Keratinocyte (primary cell): ENCODE measurements at places on chromosomes 5 and 9. TPM values are rescaled to one million over a fixed set of nuclear protein-coding genes. Genes with fewer than 3 reads are reported as not detected.

DNA sequence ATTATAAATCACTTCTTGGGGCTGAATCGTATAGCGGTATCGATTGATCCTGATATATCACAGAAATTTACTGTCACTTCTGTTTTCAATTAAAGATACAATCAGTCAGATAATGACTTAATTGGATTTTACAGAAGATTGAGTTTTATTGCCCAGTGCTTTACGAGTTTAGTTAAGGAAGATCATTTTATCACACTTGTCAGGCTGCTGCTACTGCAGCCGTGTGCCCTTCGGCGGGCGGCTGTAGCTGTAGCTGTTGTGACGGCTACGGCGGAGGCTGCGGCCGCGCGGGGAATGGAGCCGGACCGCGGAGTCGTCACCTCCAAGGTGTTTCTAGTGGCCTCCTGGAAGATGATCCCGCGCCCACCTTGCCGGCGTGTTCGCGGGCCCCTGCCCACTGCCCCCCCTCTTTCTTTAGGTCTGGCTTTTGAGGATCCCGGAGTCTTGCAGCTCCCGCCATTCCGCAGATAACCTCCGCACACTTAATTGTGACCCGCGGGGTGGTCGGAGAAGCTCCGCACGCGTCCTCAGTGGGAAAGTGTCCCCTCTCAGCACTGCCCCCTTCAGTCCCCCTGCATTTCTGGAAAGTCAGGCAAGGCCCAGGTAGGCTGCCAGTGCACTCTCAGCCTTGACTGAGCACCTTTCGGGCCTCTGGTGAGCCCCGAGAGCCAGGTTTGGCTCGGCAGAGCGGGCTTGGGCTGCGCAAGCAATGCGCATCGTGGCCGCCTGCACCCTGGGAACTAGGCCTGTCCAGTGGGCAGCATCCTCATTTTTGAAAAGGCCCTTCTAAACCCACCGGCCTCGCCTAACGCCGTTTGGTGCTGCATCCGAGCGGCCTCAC is 6.9 kb upstream of the DMRT3 start:
- no peak for DNase-seq

Gene TBC1D9B
- 51.4 to 69.2 TPM (median 61.0 TPM) in 3 replicates for polyA plus RNA-seq

GRCh38 chr9:89786655-89787054 is 181.8 kb downstream of the GADD45G start:
- no peak for DNase-seq

DNA sequence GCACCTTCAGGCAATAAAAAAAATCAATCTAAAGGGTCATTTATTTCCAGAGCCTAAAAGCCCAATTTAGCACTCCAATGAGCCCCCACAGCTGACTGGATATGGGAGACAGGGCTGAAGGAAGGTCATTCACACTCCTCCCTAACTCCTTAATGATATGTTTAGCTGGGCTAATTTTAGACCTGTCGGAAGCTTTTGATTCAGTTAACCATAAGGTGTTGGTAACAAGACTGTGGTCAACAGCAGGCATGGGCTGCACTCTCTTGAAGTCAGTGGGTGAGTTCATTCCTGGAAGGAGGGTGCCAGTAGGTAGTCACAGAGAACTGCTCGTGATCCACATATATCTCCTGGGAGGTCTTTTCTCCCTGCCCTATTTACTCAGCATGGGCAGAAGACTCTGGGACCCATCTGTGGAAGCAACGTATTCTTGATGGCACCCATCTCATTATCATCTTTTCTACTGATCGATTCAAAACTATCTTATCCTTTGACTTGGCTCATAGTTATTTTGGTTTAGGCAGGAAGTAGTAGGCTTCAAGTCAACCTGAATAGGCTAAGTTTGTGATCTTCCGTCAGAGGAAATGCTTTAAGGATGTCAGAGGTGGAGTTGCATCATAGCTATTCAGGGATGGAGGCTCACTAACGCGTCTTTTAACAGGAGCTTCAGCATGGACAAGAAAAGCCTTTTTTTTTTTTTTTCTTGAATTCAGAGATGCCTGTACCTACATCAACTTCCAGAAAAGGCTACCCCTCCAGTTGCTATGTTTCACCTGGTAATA is 367.7 kb upstream of the SLC30A5 start:
- no peak for DNase-seq

Gene GPR150
- polyA plus RNA-seq = 0.07 to 0.08 TPM (median 0.07 TPM) in 3 replicates
